ENCODE measurements at places on chromosomes 3 and 15. TPM values are rescaled to one million over a fixed set of nuclear protein-coding genes. Genes with fewer than 3 reads are reported as not detected.

DNA sequence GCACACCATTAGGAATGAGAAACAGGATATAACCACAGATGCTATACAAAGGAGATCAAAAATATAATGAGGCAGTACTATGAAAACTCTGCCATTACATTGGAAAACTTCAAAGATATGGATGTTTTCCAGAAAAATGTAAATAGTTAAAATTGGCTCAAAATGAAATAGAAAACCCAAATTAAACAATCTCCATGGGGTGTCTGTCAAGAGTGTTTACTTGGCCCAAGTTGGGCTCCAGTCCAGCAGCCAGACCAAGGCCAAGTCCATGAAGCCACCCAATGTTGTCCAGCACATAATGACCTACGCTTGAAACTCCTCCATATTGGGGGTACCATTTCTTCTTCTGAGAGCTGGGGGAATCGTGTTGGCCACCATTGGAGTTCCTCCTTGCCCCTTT is 37.1 kb downstream of the CTXND1 start:
- H3K4me3 ChIP-seq, result no peak overlapping the region
- no peaks in the 10 kb centered on the region for H3K36me3 ChIP-seq
- H3K4me1 ChIP-seq, result no peaks in the 10 kb centered on the region
- H3K27ac ChIP-seq, result no peak overlapping the region
- peaks cover 8% of the 10 kb centered on the region for H3K27me3 ChIP-seq

GRCh38 chr15:82263350-82263749 is 732 bp downstream of the SAXO2 start:
- peaks cover 4% of the 10 kb centered on the region for H3K36me3 ChIP-seq
- H3K27me3 ChIP-seq, result no peaks in the 10 kb centered on the region
- peaks cover 35% of the 10 kb centered on the region for H3K4me1 ChIP-seq

- no peak overlapping the region for H3K27ac ChIP-seq
- H3K4me1 ChIP-seq, result no peaks in the 10 kb centered on the region
- H3K27me3 ChIP-seq, result peaks cover 3% of the 10 kb centered on the region
- no peak for DNase-seq
- H3K36me3 ChIP-seq, result no peaks in the 10 kb centered on the region
These were observed 130.6 kb upstream of the FHIT start for GRCh38 chr3:61381745-61382392.

- peaks cover 2% of the 10 kb centered on the region for H3K4me1 ChIP-seq
- DNase-seq, result no peak
- no peak overlapping the region for H3K27ac ChIP-seq
- no peaks in the 10 kb centered on the region for H3K27me3 ChIP-seq
These were observed 129.9 kb downstream of the XXYLT1 start for GRCh38 chr3:195140816-195141793.

DNA sequence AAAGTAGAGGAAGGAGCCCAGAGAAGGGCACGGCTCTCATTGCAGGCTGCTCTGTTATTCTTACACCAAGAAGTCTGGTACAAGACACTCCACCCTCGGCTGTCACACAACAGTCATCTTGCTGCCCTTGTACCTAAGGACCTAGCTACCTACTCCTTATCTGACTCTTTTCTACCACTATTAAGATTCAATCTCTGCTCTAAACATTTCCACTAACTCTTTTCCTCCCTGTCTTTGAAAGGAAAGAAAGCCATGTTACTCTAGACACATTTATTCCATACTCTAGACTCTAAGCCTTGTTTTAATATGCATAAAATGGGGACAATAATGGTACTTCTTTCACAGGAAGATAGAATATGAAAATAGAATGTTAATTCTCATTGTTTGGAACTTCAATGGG is 73.3 kb upstream of the C3orf49 start:
- H3K4me1 ChIP-seq, result no peaks in the 10 kb centered on the region
- DNase-seq, result no peak
- no peak overlapping the region for H3K27ac ChIP-seq
- H3K4me3 ChIP-seq, result no peak overlapping the region
- no peaks in the 10 kb centered on the region for H3K36me3 ChIP-seq

GRCh38 chr3:36957862-36958686 is 13.2 kb upstream of the TRANK1 start:
- H3K4me1 ChIP-seq, result peaks cover 5% of the 10 kb centered on the region
- no peaks in the 10 kb centered on the region for H3K27me3 ChIP-seq
- H3K36me3 ChIP-seq, result no peaks in the 10 kb centered on the region
- H3K4me3 ChIP-seq, result no peak overlapping the region
- no peak overlapping the region for H3K27ac ChIP-seq

DNA sequence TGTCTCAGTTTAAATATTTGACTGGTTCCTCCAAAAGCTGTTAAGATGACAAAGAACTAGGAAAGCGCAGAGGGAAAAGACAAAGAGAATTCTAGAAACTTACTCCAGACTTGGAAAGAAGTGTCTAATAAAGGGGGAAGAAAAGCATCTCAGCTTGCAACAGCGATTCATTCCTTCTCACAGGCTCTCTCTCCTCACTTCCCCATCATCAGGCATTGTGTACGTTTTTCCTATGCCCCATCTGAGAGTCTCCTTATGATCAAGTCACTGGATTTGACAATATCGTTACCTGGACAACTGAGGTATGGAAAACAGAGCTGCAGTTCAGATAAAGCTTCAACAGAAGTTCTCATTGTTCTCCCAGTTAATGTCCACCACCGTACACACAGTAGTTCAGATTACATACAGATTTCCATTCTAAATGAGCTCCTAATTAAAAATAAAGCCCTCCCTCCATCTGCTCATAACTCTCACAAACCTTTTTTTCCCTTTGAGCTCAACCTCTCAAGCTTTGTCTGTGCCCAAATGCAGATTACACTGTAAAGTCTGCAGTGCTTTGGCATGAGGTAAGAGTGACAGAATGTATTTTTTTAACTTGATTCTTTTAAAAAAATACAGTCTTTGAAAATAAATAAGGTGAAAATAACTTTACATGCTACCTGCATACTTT is 254.4 kb upstream of the THBS1 start:
- peak overlapping the region; percentile 0 for H3K4me3 ChIP-seq
- DNase-seq, result no peak
- H3K36me3 ChIP-seq, result peaks cover 2% of the 10 kb centered on the region

- DNase-seq, result no peak
- no peak overlapping the region for H3K27ac ChIP-seq
- H3K27me3 ChIP-seq, result no peaks in the 10 kb centered on the region
- no peak overlapping the region for H3K4me3 ChIP-seq
- no peaks in the 10 kb centered on the region for H3K36me3 ChIP-seq
These were observed 122.0 kb downstream of the WDR76 start for GRCh38 chr15:43948691-43949325.

- H3K27ac ChIP-seq, result peak overlapping the region; percentile 67
- H3K4me1 ChIP-seq, result peaks cover 7% of the 10 kb centered on the region
- H3K27me3 ChIP-seq, result peaks cover 46% of the 10 kb centered on the region
- no peaks in the 10 kb centered on the region for H3K36me3 ChIP-seq
These were observed 36.6 kb upstream of the EPHB3 start for GRCh38 chr3:184524981-184525336.

GRCh38 chr3:172077197-172077757 is 37.9 kb downstream of the FNDC3B start:
- H3K4me1 ChIP-seq, result peaks cover 76% of the 10 kb centered on the region
- peaks cover 7% of the 10 kb centered on the region for H3K36me3 ChIP-seq
- peak overlapping the region; percentile 84 for H3K27ac ChIP-seq
- no peaks in the 10 kb centered on the region for H3K27me3 ChIP-seq
- no peak overlapping the region for H3K4me3 ChIP-seq
- DNase-seq, result no peak

DNA sequence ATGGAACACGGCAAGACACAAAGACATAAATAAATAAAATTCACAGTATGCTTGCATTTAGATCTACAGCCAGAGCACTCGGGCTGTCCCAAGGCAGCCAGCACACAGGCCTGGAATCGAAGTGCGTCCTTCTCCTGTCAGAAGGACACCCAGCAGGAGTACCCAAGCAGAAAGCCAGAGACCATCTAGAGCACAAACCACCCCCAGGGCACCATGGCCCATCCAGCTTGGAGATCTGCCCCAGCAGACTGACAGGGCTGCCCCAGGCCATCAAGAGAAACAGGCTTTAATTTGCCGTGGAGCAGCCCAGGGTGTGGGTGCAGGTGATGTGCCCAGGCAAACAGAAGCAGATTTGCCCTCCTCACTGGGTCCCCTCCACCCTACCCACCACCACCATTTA is 7.8 kb upstream of the SPATA12 start:
- DNase-seq, result no peak
- no peaks in the 10 kb centered on the region for H3K36me3 ChIP-seq
- H3K4me3 ChIP-seq, result no peak overlapping the region
- peaks cover 2% of the 10 kb centered on the region for H3K4me1 ChIP-seq

DNA sequence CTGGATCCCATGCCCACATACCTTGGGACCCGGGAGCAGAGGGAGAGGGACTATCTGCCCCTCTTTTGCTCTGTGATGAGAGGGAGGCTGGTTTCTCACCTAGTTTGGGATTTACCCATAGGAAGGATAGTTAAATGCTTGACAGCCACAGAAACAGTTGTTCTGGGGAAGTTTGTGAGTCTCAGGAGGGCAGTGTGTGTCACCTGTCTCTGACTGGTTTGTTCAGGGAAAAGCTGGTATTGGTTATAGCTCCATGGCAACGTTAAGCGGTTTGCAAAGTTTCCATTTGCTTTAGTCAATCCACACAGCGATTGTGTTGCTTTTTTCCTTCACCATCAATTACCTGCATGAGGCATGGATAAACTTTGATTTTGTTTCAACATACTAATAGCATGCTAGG is 3.7 kb upstream of the TMED3 start:
- no peak for DNase-seq
- H3K4me1 ChIP-seq, result peaks cover 7% of the 10 kb centered on the region
- no peak overlapping the region for H3K4me3 ChIP-seq
- H3K36me3 ChIP-seq, result no peaks in the 10 kb centered on the region
- no peak overlapping the region for H3K27ac ChIP-seq
- peaks cover 69% of the 10 kb centered on the region for H3K27me3 ChIP-seq

Gene TMEM158
- 3.8 TPM for total RNA-seq

Gene SPATA12
- total RNA-seq, result 0.16 TPM

Gene AEN
- 31.1 TPM for total RNA-seq

Data from progenitor cell of endocrine pancreas (in vitro differentiated cells).